Stimulated activated CD8-positive, alpha-beta memory T cell treated with anti-CD3 and anti-CD28 coated beads, Interleukin-2, amount 100 ng/mL, for 1 hour (primary cell): ENCODE measurements at places on chromosomes 5 and 9.

GRCh38 chr5:38039091-38039490 is 199.2 kb upstream of the GDNF start:
- DNase-seq: no peak

DNA sequence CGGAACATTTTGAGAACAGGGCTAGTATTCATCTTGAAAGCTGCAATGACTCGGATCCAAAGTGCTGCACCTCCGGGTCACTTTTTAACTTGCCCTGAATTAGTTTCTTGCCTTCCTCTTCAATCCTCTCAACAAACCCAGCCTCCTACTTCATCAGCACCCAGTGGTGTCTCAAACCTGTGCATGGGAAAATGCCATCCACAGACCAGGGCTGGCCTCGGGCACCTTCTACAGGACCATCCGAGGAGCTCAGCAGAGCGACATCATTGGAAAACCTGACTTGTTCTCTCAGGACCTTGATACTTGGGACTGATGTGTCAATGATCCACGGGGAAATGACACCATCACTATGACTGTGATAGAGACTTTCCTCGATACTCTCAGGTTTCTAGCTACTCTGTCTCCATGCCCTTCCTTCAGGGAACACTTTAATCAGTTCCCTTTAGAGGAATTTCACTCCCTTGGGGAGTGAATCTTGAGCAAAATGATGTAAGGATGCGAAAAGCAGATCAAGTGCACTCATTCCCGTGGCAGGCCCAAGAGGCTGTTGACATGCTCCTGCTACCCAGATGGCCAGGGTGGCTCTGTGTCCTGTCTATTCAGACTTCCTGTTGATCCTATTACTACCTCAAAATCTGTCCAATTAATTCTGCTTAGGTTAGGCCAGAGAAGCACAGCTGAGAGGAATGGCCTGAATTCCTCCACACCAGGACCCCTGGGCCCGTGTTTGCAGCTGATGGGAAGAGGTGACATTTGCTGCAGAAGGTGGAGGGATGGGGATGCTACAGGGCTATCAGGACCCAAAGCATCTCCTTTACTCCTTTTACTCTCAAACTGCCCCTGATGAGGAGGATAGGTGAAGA is 96.5 kb upstream of the SLC25A48 start:
- no peak for DNase-seq

GRCh38 chr5:74244406-74244805 is 396.1 kb downstream of the ENC1 start:
- no peak for DNase-seq

DNA sequence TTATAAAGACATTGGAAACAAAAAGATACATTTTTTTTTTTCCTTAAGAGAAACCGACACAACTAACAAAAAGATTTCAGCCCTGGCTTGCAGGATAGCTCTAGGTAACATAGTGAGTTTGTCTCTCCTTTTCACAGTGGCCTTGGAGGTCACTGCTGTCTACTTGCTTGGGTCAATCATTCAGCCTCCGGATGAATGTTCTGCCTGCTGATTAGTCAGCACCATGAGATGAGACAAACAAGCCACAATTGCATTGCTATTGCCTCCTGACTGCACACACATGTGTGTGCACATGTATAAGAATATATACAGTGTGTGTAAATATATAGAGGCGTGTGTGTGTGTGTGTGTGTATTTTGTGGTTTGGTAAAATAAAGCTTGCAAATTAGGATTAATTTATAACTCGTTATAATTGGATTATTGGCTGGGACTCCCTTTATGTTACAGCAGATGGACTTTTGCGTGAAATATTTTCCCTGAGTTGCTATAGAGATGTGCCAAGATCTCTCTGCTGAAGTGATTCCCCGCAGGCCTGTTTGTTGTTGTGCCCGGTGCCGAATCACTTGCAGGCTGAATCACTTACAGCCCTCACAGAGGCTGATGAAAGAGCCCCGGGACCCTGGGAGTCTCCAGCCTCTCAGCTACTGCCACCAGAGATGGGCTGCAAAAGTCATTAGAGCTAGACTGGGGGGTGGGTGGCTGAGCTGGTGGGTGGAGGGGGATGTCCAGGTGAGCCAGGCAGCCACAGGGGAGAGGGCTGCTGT is 161.2 kb downstream of the FGF18 start:
- DNase-seq: no peak

DNA sequence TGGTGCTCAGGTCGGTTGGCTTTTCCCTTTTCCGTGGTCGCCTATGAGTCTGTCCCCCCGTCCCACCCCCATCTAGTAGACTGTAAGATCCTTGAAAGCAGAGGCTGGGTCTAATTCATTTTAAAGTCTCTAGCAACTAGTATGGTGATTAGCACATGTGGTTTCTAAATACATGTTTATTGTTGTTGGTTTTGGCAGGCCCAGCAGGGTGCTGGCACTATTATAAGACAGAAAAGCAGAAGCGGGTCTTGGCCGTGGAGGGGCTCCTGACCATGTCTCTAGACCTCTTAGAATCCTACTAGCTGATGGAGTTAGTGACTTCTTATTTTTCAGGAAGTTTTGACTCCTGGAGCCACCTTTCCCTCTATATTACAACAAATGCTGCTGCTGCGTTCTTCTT is 61.5 kb upstream of the TNFSF8 start:
- DNase-seq: no peak

DNA sequence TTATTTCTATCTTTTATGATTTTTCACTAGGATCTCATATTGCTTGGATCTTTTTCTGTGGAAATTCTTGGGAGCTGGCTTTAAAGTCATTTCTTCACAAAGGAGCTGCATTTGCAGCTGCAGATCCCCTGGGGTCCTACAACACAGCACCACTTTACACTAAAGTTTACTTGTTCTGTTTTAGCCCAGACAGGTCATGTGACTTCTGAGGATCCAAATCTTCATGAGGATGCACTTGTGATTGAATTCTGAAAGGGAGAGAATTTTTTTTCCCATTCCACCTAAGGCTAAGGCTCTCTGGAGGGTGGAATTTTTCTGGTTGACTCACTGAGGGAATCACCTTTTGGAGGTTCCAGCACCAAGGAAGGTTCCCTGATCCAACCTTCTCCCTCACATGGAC is 43.4 kb downstream of the ACOT12 start:
- DNase-seq: no peak
